Stimulated activated CD8-positive, alpha-beta memory T cell treated with anti-CD3 and anti-CD28 coated beads, Interleukin-4, amount 100 ng/mL, for 1 hour (primary cell): ENCODE measurements at places on chromosomes 4 and X.

GRCh38 chr4:153661215-153661822 is 22.8 kb upstream of the TLR2 start:
- DNase-seq, result no peak

- no peak for DNase-seq
These were observed 252.3 kb downstream of the PDHA2 start for GRCh38 chr4:96092151-96092705.

DNA sequence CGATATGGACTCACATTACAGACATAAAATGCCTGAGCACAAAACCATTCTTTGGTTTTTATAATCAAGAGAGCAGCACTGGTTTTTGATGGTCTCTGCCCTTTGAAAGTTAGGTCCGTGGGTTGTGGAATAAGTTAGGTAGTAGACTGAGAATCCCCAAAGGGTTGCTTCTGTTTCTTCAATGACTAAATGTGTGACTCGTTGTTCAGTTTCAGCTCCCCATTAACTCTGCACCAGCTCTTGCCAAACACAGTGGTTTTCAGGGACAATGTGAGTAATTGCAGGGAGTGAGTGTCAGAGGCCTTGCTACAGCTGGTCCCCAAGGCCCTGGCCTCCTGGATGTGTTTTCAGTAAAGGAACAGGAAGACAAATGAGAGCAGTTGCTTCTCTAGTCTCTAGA is 24.8 kb downstream of the SMIM20 start:
- DNase-seq, result no peak

DNA sequence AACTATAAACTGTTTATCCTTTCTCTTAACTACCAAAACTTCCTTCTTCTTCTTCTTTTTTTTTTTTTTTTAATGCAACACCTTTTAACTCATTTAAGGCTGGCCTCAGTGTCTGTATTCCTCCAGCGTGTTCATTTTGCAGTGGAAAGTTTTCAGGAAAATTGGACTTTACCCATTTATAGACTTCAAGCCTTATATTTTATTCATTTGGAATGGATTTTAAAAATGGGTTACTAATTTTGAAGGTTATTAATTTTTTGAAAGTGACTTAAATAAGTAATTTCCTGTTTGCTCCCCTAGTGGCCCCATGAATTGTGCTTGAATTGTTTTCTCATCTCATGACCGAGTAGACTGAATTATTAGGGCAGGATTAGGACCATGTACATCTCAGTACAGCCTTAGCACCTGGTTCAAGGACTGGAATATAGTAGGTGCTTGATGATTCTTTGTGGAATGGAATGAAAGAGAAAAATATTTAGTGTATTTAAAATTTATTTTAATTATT is 282.7 kb downstream of the ANKRD50 start:
- no peak for DNase-seq

- DNase-seq, result no peak
These were observed 623.8 kb downstream of the FAT4 start for GRCh38 chr4:125938541-125938940.

DNA sequence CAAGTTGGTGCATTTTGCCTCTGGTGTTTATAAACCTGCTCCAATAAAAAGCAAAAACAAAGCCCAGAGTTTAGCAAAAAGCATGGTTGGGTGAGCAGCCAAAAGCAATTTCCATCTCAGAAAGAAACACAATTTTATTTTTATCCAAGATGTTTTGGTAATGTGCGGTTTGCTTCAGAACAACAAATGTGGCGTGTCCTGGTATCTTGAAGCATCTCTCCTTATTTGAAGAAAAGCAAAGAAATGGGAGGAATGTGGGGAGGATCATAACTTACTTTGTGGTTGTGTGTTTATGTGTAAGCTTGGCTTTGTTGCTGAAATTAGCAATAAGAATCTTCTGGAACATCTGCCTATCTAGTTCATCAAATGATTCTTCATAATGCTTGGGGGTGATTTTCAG is 88.3 kb upstream of the DDX3X start:
- DNase-seq, result no peak
